ENCODE measurements at places on chromosomes 11 and 22.

DNA sequence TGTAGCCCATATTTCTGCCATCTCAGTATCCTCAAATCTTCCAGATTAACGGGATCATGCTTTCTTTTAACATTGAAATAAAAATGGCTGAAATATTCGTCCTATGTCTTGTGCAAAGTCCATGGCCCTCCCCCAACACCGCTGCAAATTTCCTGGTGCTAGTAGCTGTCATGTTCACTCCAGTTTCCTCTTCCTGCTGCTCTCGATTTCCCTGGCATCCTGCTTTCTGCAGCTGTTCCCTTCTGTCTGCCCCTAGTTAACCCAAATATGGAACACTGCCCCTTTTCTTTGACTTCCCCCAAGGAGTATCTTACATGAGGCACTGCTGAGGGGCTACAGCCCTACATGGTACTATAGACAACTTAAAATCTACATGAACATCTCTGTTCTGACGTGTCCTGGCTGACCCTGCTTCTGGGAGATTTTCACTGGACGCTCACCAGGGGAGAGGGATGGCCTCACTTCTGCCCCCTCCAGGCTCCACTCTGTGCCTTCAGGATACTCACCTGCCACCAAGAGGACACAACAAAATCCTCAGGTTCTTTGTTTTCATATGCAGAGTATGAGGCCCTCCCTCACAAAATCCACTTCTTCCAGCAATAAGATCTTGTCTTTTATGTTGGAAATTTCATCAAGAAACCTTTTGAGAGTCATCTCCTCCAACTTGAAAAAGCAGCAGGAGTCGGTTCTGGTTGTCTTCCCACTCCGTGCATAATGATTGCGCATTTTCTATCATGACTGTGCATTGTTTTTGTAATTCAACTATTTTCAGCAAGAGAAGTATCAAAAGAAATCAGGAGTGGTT lies 29.5 kb upstream of the SCUBE2 start:
- no peak for DNase-seq

DNA sequence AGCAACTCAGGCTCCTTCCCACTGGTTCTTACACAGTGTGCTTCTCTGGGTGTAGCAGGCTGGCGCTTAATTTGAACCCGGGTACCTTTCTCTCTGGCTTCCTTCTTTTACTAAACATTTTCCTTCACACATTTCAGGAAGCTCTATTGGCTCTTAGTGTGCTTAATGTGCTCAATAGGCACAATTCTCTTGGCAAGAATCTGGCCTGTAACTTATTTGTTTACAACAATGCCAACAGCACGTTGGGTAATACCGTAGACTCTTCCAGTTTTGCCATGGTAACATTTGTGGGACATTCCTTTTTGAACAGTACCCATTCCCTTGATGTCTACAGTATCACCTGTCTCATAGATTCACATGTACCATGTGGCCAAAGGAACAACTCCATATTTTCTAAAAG lies 47.8 kb downstream of the AAMDC start:
- no peak for DNase-seq

DNA sequence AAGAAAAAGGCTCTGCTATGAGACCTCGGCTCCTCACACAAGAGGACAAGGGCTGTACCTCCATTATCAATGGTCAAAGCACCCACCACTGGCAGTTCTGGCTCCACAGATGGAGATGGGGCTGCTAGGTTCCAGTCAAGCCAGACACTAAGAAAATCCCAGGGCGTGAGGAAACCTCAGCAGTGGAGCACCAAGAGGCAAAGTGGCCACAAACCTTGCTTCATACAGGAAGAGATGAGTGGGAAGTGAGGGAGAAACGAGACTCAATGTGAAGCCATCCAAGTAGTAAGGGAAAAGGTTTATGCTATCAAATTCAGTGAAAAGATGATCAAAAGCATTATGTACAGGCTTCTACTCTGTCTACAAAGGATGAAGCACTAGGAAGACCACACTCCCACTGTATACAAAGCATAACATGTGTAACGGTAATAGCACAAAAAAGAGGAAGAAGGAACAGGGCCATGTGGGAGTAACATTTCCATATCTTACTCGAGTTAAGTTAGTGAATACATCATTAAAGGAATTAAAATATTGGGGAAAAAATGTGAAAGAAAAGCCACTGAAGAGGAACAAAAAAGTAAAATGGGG lies 27.0 kb downstream of the POLDIP3 start:
- no peak for DNase-seq

DNA sequence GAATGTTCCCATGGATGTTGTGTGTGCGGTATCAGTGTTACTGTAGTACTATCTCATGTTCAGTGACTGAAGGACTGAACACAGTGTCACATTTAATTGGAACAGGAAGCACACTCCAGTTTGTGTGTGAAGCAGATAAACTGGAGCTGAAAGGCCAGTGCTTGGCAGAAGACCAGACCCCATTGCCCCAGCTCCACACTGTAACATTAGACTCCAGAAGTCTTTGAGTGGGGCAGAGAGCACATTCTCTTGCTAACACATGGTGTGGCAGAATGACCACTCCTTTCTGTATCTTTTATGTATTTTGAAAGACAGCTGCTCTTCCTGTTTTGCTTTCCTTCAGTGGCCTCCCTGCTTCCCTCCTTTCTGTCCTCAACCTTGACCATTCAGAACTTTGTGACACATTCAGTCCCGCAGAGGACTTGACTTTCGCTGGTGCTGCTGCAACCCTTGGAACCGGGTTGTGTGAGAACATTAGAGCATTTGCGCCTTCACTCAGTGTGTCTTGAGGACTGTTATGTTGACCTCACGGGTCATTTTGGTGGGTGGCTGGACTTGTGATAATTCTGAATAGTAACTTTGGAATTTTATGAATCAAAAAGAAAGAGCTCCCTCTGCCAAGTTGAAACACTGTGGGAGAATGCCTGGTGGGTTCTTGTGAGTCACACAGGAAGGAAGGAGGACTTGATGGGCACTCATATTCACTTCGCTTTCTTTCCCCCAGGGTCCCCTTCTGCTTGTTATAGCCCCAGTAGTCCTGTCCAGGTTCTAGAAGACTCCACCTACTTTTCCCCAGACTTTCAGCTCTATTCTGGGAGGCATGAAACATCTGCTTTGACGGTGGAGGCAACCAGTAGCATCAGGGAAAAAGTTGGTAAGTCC lies 26.4 kb downstream of the AMOTL1 start:
- DNase-seq, result peak; percentile 38

- DNase-seq, result no peak
Measured at GRCh38 chr22:47291565-47292495, 529.4 kb downstream of the TBC1D22A start.

DNA sequence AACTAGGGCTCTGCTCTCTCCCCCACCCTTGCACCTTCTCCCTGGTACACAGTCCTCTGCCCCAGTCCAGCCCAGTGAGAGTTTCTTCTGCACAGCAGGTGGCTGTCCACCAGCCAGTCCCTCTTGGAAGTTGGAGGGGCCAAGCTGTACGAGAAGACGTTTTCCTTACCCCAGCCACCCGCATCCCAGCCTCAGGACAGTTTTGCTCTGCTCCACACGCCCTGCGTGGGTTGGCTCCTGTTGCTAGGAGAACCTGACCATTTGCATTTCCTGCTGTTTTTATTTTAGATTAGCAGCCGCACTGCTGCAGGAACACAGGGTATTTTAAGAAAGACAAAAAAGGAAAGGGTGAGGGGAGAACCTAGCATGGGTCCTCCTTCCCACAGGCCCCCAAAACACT lies 17.6 kb upstream of the NRGN start:
- no peak for DNase-seq

GRCh38 chr11:58900479-58901420 lies 38.5 kb upstream of the GLYATL1 start:
- no peak for DNase-seq

- peak; percentile 16 for DNase-seq
Measured at GRCh38 chr11:14578541-14578956, 58.4 kb upstream of the PSMA1 start.

- no peak for DNase-seq
Measured at GRCh38 chr22:20000246-20001081, 16.2 kb downstream of the ARVCF start.

DNA sequence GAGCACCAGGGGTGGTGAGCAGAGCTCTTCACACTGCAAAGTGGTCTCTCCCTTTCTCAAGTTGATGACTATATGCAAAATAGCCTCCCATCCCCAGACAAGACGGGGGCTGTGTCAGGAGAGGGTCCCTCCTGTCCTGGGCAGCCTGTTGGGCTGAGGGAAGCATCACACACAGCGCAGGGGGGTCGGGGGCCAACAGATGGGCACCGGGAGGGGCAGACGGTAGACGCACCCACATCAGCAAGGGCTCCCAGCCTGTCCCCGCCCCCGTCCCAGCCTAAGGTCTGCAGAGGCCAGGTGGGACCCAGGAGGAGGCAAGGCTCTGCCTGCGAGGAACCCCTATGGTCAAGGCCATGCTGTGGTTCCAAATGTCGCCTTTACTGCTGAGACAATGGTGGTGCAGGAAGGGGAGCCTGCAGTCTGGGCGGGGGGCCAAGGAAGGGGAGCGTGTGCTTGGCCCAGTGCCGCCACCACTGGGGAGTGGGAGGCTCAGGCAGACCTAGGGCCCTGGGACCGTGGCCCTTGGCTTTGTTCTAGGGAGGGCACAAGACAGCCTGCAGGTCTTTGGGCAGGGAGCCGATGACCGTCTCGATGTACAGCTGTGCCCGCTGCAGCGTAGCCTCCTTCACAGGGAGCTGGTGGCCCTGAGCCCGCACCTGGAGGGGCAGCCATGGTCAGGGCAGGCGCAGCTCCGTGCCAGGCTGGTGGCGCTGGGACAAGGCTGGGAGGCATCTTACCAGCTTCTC lies 4.3 kb upstream of the PLXNB2 start:
- no peak for DNase-seq

DNA sequence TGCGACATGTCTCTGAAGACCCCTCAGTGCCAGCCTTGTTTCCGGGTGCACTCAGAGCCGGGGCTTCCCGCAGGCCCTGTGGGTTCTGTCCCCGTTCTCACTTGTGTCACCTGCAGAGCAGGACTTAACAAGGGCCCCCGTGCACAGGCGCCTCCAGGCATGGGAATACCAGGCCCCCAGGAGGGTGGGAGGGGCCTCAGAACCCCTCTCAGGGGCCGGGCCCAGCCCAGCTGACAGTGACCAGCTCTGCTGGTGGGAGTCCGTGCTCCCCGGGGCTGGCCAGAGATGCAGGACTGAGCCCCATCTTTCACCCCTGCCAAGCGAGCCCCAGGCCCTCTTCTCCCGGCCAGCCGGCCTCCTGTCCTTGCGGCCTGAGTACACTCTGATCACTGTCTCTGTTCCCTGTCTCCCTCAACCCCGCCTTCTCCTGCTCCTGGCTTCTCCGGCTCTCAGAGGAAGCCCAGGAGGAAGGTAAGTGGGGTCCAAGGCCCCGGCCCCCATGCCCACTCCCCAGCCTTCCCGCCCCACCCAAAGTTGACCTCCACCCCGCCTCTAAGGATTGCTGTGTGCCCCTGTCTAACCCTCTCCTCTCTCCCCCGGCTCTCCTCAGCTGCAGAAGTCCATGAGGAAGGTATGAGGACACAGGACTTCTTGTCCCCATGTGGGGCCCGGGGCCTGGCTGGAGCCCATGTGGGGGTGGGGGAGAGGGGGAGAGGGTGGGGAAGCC lies 5.3 kb downstream of the TNNT3 start:
- no peak for DNase-seq

GRCh38 chr11:126355926-126356897 lies 726 bp downstream of the ST3GAL4 start:
- no peak for DNase-seq

DNA sequence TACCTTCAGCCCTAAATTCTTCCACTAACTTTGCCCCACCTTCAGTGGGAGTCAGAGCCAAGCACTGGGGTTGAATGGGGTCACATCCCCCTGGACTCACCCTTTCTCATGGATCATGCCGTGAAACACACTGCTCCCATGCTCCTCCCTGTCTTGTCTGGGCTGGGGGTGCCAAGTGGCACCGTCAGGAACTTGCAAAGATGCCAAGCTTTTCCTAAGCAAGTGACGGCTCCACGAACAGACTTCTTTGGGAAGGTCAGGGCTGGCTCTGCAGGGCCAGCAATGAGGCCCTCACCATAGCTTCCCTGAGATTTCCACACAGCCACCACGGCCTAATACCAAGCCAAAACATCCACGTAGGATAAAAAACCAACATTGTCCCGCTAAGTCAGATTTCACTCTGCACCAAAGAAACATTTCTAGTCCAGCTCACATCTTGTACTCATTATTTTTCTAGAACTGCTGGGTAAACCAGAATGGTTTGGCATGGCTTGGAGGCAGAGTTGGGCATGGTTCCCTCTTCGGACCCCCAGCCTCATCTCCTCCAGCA lies 76.5 kb downstream of the NAT10 start:
- DNase-seq, result no peak

GRCh38 chr11:37343290-37343689 lies 745.3 kb upstream of the RAG2 start:
- DNase-seq, result no peak

DNA sequence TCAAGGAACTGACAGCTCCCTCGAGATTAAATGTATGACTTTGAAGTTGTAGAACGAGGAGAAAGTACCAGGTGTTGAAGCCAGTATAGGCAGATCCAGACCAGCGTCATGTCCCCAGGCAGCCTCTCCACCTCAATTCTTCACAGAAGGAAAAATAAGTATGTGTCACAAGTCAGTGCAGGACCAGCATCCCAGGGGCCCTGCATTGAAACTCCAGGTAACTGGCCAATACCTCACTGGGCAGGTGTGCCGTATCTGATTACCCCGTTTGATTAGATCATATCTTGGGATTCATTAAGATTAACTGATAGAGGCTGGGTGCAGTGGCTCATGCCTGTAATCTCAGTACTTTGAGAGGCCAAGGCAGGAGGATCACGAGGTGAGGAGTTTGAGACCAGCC lies 466.7 kb upstream of the B3GAT1 start:
- no peak for DNase-seq

GRCh38 chr11:70577948-70578347 lies 179.6 kb downstream of the CTTN start:
- no peak for DNase-seq

DNA sequence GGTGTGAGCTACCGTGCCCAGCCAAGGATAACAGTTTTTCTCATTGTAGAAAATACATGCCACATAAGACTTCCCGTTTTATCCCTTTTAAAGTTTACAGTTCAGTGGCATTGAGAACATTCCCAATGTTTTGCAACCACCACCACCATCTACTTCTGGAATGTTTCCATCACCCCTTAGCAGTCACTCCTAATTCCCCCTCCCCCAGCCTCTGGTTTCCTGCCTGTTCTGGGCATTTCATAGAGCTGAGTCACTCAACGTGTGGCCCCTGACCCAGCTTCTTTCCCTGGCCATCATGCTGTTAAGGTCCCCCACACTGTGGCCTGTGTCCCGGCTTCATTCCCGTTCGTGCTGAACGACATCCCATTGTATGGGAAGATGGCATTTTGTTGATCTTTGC lies 30.7 kb downstream of the FGF4 start:
- no peak for DNase-seq

- DNase-seq, result no peak
Measured at GRCh38 chr22:27045103-27045947, 387.9 kb downstream of the MIAT start.

DNA sequence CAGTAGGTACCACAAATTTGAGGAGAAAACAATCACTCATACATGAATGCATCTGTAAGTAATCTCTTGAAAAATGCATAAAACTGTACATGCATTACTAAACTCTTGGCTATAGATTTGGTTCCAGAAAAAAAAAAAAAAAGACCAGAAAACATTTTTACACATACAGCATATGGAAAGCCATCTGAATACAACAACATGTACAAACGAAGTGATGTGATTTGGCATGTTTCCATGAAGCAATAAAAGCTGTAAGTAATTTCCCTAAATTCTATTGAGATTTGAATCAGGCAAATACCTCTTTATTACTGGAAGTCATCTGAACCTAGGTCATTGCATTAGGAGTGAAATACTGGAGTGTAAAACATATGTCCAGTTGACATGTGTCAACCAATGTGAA lies 31.9 kb upstream of the ZC3H12C start:
- no peak for DNase-seq
